NCI-H748 treated with DMSO at 0.1 percent for 48 hours (cell line): ENCODE measurements at places on chromosomes 16 and 17.

DNA sequence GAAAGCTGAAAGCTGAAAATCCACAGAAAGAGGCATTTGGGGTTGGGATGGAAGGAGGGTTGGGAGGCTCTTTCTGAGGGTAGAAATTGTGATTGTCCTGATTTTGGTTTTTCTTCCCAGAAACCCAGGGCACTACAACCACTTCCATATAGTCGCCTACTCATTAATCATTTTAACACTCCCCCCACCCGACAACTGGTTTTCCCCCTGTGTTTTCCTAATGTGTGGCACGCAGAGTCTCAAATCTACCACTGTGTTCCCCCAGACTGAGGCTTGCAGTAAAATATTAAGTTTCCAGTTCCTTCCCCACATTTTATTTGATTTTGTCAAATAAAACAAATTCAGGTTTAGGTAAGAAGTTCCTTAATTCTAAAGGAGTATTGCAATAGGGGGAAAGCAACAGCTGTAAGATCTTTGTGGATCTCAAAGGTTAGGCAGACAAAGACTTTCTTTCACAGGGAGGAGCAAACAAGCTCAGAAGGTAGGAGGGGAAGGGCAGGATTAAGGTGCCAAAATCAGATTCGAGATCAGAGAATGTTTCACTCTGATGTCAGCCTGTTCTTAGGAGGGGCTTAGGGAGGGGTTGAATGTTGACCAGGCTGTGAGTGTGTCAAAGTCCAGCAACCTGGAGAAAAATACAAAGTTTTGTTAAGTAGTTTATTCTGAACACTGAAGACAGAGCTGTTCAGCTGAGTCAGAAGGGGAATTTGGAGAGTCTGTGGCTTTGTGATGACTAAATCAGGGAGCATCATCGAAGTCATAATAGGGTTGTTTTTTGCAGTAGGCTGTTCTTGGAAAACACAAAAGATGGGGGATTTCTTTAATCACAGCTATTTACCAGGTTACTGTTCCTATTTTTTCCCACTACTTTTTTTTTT is 3.6 kb downstream of the ZNF267 start:
- no peak for DNase-seq

DNA sequence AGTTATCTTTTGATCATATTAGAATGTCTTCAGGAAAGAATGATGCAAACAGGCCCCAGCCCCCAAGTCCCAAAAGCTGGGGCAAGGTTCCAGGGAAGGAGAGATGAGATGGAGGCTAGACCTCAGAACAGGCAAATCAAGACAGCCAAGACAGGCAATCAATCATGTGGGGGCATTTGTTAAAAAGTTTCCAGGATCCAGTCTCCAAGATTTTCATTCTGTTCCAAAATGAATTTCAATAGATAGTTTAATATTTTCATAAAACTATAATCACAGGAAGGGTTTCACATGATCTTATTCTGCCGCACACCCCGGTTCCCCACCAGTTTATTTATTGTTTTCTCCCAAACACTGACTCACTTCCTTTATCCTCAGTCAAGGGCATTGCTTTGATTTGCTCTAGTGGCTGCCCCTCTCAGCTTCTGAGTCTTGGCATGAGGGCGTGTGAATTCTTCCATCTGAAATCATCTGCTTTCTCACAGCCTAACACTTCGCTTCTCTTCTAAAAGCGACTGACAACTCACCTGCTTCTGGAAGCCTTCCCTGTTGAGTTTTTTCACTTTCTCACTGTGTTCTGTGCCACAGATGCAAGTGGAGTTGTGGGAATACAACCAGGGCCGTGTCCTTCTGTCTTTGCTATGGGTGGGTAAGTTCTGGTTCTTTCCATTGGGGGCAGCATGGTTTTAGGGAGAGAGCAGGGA is 12.2 kb upstream of the TERF2 start:
- no peak for DNase-seq

GRCh38 chr16:84082110-84082509 is 34.6 kb downstream of the MBTPS1 start:
- DNase-seq, result no peak

- no peak for DNase-seq
Observed at GRCh38 chr16:47323241-47323640, 137.6 kb downstream of the ITFG1 start.

- DNase-seq, result no peak
Observed at GRCh38 chr16:57940382-57940966, 30.5 kb downstream of the CNGB1 start.

DNA sequence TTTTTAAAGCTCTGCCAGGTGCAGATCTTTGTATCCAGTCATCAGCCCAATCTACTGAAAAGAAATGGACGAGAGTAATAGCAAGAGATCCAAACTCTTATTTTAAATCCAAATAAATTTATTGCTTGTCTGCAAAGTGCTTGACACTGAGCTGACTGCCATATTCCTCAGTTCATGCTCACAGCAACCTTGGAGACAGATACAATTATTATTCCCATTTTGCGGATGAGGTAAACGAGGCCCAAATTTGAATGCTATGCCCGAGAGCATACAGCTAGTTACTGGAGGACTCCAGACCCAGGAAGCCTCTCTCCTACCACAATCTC is 620 bp downstream of the NOB1 start:
- DNase-seq, result no peak

GRCh38 chr16:21589551-21589950 is 9.8 kb upstream of the METTL9 start:
- DNase-seq, result no peak

- DNase-seq, result no peak
Observed at GRCh38 chr16:80459331-80459777, 81.4 kb upstream of the DYNLRB2 start.

DNA sequence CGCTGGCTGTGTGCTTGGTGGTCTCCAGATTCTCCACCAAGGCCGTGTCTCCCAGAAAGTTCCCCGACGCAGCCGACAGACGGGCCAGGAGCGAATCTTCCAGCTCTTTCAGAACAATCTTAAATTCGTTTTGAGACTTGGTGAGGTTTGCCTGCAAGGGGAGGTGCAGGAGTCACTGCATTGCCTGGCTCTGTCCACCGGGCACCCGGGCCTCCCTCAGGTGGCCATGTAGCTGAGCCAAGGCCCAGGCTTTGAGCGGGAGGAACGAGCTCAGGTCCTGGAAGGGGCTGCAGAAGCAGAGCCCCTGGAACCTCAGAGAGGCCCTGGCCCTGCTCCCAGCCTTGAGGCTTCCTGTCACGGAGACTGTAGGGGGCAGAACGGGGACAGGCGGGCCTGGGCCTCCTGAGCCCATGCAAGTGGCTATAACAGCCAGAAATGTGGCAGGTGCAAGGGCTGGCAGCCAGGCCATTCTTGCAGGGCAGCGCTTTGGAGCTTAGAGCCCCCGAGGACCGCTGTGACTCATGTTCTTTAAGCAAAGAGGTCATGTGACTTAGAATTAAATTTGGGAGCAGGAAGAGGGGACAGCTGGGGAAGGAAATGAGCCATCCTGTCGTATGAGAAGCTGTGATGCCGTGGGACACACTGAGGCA is 72.4 kb downstream of the PGS1 start:
- DNase-seq, result no peak
